Smooth muscle cell of the brain vasculature (primary cell): ENCODE measurements at places on chromosomes 2 and 18.
A peak's percentile ranks its signal among the peaks of the same experiment; 100 is the strongest.

DNA sequence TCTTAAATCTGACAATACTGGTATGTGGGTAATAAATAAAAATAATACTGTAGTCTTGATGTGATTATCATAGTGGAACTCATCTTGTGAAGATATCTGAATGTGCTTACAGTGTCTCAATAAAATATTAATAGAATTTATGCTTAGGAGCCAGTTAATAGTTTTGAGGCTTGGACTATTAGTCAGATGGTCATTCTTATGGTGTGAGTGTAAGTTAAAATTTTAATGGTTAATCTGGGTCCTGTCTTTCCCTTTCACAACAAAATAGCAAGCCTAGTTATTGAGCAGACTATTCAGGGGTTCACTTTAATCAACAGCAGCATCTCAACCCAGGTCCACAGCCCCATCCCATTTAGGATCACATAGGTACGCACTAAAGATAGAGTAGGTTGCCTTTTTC lies 138.9 kb downstream of the HAUS1 start:
- DNase-seq = no peak

DNA sequence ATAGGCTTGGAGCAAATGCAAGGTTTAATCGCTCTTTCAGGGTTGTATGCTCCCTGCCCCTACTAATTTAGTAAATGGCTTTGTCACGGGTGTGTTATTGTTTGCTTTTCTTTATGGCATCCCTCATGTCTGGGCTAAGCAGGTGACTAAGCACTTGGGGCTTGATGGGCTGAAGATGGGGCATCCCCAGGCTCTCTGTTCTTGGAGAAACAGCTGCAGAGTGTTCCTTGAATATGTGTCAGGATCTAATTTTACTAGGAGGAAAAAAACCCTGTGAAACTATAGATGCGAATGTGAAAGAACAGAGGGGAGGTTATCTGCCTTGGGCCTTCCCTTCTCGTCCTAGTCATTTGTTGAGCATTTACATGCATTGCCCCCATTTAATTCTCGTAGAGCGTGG lies 94.7 kb upstream of the TAF1B start:
- no peak for DNase-seq

DNA sequence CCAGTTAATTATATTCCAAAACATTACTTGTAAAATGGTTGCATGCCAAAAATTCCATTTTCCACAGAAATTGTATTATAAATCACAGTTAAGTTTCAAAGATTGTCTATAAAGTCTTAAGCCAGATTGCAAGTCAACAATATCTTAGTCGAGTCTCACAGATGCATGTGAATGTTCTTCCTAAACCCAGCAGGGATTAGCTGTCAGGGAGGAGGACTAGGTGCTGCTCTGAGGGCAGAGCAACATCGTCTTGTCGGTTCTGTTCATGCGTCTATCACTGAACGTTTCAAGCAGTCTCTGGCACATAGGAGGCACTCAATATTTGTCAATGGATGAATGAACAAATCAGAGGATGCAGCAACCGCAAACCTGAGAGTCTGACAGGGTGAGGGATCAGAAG lies 27.0 kb downstream of the EPB41L3 start:
- DNase-seq = no peak

GRCh38 chr18:51911584-51911983 lies 428.4 kb upstream of the DCC start:
- DNase-seq = no peak

- no peak for DNase-seq
Measured at GRCh38 chr2:67548317-67549201, 151.4 kb downstream of the ETAA1 start.

GRCh38 chr2:177207101-177207500 lies 5.5 kb upstream of the HNRNPA3 start:
- no peak for DNase-seq

DNA sequence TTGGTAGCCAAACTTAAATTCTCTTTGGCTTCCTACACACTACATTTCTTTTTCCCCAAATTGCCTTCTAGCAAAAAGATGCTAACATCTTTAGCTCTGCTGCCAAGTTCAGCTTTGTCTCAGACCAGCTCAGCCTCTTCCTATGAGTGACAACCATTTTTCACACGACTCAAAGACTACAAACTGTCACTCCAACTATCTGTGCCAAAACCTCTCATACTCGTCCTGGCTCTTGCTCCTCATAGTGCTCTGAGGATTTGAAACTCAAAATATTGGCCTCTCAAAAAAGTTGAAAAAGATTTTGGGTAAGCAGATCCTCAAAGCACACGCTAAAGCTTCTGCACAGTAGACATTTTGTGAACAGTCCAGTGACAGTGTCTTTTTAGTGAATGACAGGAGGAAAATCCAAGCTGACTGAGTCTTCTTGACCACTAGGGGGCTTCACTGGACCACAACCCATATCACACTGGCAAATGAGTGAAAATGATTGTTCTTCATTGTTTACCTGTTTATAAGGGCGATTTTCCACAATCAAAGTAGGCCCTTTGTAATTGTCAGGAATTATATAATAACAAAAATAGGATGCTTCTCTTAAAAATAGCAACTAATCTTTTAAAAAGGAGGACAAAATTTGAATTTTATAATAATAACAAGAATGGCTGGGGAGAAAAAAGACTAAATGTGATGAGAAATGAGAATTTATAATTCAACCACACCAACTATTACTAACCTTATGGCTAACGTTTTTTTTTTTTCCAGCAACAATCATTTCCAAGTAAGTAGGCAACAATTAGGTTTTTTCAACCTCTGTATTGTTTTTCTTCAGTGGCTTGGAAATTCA lies 85.5 kb upstream of the PGAP1 start:
- DNase-seq = no peak

GRCh38 chr2:38650012-38650411 lies 15.9 kb upstream of the GALM start:
- no peak for DNase-seq

DNA sequence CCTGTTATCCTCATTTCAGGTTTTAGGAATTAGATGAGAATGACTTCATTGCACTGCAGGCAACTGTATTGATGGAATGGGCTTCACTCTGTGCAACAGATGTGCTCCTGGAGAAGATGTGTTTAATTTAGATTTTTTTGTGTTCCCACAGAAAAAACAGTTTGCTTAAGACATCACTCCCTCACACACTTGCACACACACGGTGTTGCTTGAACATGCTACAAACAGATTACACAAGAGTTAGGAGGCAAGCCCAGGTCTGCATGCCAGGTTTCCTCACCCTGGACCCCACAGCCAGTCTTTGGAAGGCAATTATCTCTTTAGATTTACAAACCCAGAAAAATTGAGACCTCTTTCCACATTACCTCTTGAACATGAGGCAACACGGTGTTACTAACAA lies 93.7 kb upstream of the KLHL29 start:
- no peak for DNase-seq

GRCh38 chr2:228447266-228447915 lies 265.9 kb upstream of the SPHKAP start:
- no peak for DNase-seq

DNA sequence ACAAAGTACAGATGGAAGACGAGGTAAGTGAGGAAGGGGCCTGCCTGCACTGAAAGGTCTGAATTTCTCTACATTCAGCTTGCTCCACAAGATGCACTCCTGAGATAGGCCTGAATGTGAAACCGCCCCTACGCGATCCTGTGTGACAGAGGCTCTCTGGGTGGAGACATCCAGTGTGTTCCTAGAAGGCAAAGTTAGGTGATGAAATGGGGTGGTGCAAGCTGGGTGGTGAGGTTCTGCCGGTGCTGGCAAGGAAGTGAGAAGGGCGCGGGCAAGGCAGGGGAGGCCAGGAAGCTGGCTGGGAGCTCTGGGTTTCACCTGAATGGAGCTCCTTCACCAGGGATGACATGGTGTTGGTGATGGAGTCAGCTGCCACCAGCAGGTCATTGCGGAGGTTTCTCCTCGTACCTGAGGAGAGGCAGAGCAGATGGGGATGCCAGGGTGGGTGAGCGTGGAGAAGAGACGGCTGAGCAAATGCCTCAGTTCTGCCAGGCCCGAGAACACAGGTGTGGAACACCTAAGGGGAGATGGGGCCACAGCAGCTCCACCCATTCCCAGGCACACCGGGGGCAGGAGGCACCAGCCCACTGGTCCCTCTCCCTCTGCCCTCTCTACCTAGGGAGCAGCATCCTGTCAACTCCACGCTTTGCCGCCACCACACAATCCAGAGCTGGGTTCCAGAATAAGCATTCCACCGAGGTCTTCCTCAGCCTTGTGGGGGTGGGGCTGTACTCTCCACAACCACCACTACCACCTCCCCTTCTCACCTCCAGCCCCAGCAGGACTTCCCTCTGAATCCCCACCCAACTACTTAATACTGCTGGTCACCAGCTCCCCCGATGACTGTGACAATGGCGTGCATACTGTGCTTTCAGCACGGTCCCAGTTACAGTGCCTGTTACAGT lies 45.5 kb upstream of the DNMT3A start:
- DNase-seq = no peak

DNA sequence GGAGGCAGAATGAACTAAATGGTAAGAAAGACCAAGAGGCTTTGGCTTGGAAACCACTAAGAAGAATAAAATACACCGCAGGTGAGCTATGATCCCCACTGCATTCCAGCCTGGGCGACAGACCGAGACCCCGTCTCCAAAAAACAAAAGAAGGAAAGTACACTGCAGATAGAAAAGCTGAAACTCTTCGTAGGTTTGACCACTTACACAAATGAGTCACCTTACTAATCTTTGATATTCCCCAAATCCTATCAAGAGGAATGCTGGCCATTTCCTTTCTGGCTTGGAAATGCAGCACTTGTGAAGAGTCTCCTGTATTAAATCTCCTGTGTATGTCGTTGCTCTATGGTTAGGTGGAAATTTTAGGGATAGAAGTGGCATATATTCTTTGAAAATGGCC lies 108.8 kb downstream of the MTCL1 start:
- DNase-seq = no peak

- DNase-seq = no peak
Measured at GRCh38 chr18:44946529-44947113, 265.9 kb downstream of the SETBP1 start.

DNA sequence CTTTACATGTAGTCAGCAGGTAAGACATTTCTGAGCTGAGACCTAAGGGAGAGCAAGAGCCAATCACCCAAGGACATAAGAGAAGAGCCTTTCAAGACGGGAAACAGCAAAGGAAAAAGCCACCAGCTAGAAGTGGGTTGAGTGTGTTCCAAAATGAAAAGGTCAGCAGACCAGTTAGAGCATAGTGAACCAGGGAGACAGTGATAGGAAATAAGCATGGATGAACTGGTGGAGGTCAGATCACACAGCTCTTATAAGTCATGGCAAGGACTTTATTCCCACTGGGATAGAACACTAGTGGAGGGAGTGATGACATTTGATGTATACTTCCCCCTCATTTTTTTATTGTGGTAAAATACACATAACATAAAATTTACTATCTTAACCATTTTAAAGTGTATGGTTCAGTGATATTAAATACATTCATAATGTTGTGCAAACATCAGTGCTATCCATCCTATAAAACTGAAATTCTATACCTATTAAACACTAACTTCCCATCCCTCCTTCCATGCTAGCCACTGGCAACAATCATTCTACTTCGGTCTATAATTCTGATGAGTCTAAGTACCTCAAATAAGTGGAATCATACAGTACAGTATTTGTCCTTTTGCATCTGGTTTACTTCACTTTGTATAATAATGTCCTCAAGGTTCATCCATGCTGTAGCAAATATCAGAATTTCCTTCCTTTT lies 155.8 kb upstream of the WDSUB1 start:
- DNase-seq = no peak

DNA sequence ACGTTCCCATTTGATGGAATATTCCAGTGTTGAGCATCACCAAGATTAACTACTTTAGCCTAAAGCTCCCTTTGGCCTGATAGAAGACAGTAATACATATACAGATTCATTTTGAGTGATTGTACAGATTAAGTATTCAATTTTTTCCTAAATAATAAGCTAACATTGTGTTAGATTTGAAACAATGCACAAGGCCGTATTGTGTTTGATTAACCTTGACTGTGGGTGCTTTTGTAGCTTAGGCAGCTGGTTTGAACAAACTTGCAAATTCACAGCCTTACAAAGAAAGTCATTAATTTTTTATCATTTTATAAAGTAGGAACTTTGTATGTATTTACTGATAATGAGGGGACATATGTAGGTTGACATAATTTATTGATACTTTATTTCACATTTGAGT lies 29.6 kb downstream of the NABP1 start:
- no peak for DNase-seq

DNA sequence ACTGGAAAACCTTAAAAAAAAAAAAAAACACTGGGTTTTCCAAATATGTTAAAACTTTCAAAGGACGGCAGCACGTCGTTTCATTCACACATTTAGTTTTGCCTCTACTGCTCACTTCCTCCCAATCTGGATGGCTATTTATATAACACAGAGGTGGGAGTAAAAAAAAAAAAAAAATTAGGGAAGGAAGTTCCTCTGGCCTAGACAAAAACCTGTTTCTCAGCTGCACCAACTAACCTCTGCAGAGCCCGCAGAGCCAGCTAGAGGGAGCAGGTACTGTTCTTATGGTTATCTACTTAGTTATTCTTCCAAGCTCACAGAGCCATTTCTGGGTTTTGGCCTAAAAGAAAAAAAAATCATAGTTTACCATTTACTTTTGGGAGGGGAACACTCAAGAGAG lies 28.1 kb downstream of the SLC1A4 start:
- DNase-seq = no peak

DNA sequence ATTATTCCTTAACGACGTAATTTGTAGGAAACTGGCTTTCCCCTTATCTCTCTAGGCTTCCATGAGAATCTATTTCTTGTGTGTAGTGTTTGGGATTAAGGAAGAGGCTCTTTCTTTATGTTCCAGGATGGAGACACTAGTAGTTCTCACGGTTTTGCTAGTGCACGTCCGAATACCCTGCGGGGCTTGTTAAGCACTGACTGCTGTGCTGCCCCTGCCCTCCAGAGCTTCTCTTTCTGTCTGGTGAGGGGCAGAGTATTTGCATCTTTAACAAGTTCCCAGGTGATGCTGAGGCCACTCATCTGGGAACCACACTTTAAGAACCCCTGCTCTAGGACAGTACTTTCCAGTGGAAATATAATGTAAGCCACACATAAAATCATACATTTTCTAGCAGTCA lies 76.4 kb downstream of the SPATS2L start:
- no peak for DNase-seq

- DNase-seq = peak; percentile 79
Measured at GRCh38 chr2:202494300-202495229, 118.4 kb downstream of the BMPR2 start.

DNA sequence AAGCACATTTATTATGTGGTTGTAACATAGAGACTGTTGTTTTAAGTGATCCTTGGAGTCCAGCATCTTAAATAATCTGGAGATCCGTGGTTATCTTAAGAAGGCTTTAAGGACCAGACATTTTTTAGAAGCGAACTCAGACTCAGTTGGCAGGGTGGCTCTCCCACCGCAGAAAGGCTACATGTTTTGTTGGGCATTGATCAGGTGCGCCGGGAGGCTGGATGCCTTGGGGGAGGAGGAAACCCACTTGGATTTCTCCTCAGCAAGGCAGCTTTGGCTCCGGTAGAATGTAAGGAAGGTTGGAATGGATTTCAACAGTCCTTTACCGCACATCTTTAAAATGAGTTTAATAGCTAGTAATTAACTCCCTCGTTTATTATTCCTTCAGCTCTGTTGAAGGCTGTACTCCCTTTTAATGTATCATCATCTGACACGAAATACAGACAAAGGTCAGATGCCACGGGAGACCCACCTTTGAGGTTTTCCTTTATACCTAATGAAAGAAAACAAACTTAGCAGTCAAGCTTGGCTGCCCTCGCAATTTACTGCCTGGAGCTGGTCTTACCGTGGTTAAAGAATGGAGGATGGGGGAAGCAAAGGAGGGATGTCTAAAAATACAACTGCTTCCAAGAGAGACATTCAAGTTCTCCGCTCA lies 1.2 kb downstream of the TMEM200C start:
- DNase-seq = no peak
